K562 (cell line): ENCODE measurements at places on chromosomes 7 and 10. TPM values are rescaled to one million over a fixed set of nuclear protein-coding genes. Genes with fewer than 3 reads are reported as not detected.

GRCh38 chr7:102897856-102898531 is 14.8 kb upstream of the LRRC17 start:
- DNase-seq: no peak

Gene TEX47
- not detected in 2 replicates for total RNA-seq

DNA sequence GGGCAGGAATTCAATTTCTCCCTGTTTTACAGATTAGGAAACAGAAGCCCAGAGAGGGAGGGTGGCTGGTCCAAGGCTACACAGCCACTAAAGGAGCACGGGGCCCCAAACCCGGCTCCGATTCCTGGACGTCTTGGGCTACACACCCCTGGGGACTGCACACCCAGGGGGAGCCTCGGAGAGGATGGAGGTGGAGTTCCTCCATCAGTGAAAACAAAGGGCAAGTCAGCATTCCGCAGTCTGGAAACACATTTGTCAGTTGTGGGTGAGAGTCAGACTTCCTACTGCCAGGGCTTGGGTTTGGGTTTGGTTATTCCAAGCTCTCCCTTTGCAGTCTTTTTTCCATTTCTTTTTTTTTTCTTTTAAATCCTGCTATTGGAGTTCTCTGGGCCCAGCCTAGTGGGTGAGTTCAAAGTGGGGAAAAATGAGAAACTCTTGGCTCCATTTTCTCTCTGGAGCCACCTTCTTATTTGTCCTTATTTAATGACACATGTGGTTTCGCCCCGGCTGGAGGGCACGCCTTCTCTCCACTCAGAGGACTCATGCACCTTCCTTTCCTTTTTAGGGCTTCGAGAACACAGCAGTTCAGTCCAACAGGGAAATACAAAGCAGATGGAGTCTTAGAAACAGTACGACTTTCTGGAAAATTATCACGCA is 59.9 kb upstream of the AQP1 start:
- no peak for DNase-seq

GRCh38 chr10:91042069-91042468 is 121.2 kb upstream of the ANKRD1 start:
- no peak for DNase-seq

Gene MUC3A
- total RNA-seq: 1.6 and 2.6 TPM in 2 replicates

DNA sequence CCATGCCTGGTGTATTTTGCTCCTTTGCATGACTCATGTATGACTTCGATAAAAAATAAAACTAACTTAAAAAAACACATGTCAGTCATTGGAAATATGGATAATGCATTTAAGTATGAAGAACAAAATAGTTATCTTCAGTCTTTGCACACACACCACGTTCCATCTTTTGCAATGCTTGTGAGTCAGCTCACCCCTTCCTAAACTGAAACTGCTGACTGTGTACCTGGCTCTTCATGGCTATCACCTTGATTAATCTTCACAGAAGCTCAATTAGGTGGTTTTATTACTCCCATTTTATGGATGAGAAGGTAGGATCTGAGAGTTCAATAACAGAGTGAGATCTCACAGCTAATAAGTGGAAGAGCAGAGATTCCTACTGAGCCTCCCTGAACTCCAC is 79.5 kb downstream of the CARD11 start:
- no peak for DNase-seq

GRCh38 chr7:37265006-37265405 is 183.7 kb downstream of the ELMO1 start:
- no peak for DNase-seq

DNA sequence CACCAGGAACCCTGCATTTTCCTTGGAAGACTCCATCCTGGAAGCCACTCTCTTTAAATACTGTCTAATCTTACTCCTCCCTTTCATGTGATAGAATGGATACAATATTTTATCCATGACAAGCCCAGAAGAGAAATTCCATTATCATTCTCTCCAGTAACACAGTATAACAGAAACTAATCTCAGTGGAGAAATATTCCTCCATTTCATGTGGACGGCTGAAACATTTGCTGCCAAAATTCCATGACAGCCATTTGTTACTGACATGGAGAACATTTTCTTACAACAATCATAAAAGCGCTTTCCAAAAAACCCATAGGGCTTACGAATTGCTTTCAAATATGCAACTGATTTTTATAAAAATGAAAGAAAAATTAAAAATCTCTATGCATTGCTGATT is 392.8 kb upstream of the KLF6 start:
- DNase-seq: no peak

GRCh38 chr7:74454021-74454924 is 567 bp downstream of the GTF2IRD1 start:
- DNase-seq: no peak

Gene NPY
- not detected in 2 replicates for total RNA-seq

Gene ABCB1
- total RNA-seq: 0.86 and 0.89 TPM in 2 replicates

- no peak for DNase-seq
Measured at GRCh38 chr10:30737931-30738391, 108.4 kb upstream of the LYZL2 start.

DNA sequence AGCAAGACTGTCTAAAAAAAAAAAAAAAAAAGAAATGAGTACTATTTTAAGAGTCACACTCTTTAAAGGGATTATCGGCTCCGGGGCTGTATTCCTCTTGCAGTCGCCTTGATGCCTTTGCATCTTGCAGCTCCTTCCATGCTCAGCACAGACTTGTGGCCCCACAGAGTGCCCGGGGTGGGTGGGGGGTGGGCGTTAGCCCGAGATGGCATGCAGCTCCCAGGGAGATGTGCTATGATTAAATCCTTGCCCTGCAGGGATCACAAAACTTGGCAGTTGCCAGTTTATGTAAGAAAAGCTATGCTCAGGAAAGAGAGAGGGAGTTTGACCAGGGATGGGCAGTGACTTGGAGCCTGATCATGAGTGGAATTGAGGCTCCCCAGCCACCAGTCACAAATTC is 81.9 kb downstream of the CCDC3 start:
- DNase-seq: no peak

Gene SEMA3D
- total RNA-seq: 0.04 and 0.11 TPM in 2 replicates

- DNase-seq: no peak
Measured at GRCh38 chr7:69402696-69403095, 195.6 kb upstream of the AUTS2 start.

DNA sequence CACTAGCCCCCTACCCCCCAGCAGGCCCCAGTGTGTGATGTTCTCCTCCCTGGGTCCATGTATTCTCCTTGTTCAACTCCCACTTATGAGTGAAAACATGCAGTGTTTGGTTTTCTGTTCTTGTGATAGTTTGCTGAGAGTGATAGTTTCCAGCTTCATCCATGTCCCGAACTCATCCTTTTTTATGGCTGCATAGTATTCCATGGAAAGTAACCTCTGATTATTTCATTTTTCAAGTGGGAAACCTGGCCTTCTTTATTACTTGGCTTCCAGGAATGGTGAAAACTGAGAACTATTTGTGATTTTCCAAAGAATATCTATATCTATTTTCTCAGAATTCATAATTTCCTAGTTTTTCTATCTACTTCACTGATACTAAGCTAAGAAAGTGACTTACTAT is 235.0 kb downstream of the MTERF1 start:
- no peak for DNase-seq

DNA sequence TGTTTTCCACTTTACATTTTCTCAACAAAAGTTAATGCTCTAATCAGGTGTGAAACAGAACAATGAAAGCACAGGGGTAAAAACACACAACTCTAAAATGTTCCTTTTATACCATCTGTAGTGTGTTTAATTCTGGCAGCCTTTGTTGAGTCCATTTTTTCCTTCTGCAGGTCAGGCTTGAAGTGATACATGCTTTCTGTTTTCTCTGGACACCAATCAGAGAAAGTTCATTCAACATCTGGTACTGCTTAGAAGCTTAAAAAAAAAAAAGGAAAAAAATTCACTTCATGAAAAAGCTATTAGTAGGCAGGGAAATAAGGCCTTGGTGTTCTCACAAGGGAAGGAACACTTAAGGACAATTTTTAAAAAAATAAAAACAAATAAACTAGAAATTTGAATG is 231.3 kb upstream of the RHOBTB1 start:
- no peak for DNase-seq

- DNase-seq: no peak
Measured at GRCh38 chr7:5635006-5635405, 146.5 kb downstream of the RNF216 start.

Gene OR2A12
- total RNA-seq: not detected in 2 replicates

Gene CFTR
- total RNA-seq: 0.07 and 0.20 TPM in 2 replicates

DNA sequence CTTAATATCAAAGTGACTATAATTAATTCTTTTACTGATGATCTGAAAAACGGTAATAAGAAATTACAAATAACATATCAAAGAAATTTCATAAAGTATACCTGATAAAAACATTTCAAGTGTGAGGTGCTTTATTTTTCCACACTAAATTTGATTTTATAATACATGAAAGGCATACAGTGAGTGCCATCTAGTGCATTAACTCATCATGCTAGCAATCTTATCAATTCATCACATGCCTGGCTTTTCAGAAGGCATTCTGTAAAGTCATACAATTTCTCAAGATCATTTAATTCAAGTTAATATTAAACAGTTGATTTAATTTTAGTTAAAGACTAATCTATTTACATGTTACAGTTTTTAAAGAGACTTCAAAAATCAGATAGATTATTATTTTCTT is 1020.9 kb downstream of the GATA3 start:
- no peak for DNase-seq

GRCh38 chr7:35725280-35725680 is 30.3 kb upstream of the HERPUD2 start:
- no peak for DNase-seq

Gene CAMK1D
- total RNA-seq: 0.09 and 0.24 TPM in 2 replicates

Gene MRM2
- total RNA-seq: 47.9 and 50.2 TPM in 2 replicates

DNA sequence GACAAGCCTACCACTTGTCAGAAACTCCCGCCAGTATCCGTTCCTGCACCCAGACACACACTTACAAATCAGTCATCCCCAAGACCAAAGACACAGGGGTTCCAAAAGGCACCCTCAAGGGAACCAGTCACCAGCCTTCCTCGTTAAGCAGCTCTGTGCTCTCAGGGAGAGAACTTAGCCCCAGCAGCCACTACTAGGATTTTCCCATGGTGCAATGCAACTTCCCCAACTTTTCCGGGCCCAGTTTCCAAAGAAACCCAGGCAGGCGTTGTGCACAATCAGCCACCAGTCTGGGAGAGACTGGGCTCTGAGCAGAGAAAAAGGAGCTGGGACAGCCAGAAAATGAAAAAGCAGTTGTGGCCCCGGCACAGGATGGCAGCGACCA is 1.2 kb downstream of the DLG5 start:
- DNase-seq: no peak

- no peak for DNase-seq
Measured at GRCh38 chr7:7765422-7765821, 47.0 kb upstream of the RPA3 start.

- no peak for DNase-seq
Measured at GRCh38 chr10:105800641-105801040, 1159.6 kb downstream of the SORCS3 start.

GRCh38 chr10:112989826-112990225 is 39.8 kb downstream of the TCF7L2 start:
- DNase-seq: no peak

DNA sequence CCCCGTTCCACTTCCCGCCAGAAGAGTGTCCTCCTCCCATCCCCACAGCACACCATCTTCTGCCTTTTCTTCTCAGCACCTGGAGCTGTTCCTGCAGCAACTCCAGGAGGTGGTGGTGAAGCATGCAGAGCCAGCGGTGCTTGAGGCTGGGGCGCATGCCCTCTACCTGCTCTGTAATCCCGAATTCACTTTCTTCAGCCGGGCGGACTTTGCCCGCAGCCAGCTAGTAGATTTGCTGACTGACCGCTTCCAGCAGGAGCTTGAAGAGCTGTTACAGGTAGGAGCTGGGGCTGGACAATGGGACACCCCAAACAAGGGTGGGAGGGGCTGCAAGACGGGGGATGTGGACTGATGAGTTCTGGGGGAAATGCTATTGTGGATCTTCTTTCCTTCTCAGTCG is 19.1 kb upstream of the PVRIG start:
- no peak for DNase-seq

- peak; percentile 100 for DNase-seq
Measured at GRCh38 chr7:100655908-100656674, at the start of gene ACTL6B. TSS of gene ACTL6B (minus strand) at chr7:100656448. CDS start at chr7:100656354, 94 bp downstream.
